ENCODE measurements at places on chromosomes 13 and 19. TPM values are rescaled to one million over a fixed set of nuclear protein-coding genes. Genes with fewer than 3 reads are reported as not detected.

DNA sequence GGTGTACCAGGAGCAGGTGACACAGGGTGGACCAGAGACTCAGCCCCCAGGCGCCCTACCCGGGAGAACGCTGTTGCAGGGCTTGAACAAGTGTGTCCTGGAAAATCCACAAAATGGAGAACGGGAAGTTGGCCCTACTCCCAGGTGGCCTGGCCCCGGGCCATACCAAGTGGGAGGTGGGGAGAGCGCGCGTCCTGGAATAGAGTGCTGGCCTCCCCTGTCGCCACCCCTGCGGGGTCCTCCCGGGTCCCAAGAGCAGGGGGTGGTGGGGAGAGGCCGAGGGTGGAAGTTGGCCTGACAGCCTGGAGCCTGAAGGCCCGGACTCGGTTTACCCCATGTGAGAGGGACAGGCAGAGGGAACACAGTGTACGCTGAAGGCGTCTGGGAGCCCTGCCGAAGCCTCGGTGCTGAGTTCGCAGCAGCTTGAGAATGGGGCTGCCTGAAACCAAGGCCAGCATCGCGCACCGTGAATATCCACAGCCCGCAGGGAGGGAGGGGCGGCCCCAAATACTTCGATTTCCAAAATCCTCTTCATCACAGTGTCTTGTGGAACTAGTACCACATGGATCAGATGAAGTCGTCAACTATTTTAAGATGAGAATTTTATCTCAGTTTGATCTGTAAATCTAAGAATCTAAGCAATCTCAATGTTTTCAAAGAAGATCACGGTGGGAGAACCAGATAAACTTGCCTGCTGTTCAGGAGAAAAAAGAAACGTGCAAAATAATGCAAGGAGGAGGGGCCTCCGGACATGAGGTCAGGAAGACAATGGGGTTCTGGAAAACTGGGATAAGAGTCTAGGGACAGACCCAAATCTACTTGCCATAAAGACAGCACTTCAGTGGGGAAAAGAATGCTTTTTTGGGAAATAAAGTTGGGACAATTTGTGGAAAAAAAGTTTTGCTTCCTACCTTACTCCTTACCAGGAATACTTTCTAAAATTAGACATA lies 10.4 kb upstream of the KLF16 start:
- DNase-seq, result no peak
- H3K4me1 ChIP-seq, result peaks cover 13% of the 10 kb centered on the region
- peaks cover 32% of the 10 kb centered on the region for H3K36me3 ChIP-seq
- peak overlapping the region; percentile 99 for H3K4me3 ChIP-seq

DNA sequence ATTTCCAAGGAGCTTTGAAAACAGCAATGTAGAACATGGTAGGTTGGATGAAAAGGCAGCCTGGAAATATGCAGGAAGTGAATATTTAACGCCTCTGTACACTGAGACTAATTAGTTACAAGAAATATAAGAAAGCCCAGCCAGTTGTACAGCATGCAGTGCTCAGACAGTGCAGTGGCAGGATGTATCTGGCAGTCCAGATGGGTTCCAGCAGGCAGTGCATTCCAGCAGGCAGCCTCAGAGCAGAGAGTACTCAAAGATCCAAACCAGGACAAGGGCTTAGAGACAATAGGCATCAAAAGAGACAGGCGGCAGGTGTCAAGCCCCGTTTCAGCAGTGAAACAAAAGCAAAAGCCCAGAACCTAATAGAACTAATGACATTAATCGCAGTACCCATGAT lies 2776.3 kb downstream of the PCDH9 start:
- no peaks in the 10 kb centered on the region for H3K36me3 ChIP-seq
- H3K27me3 ChIP-seq, result no peaks in the 10 kb centered on the region
- no peak overlapping the region for H3K27ac ChIP-seq
- no peak for DNase-seq
- no peak overlapping the region for H3K4me3 ChIP-seq

- no peaks in the 10 kb centered on the region for H3K36me3 ChIP-seq
- peaks cover 4% of the 10 kb centered on the region for H3K4me1 ChIP-seq
- H3K27me3 ChIP-seq, result peaks cover 2% of the 10 kb centered on the region
Observed at GRCh38 chr19:18967358-18968146, 26.5 kb upstream of the HOMER3 start.

GRCh38 chr13:111561091-111561781 lies 240.8 kb downstream of the TEX29 start:
- H3K4me1 ChIP-seq, result no peaks in the 10 kb centered on the region
- DNase-seq, result no peak
- no peaks in the 10 kb centered on the region for H3K36me3 ChIP-seq
- H3K27me3 ChIP-seq, result peaks cover 2% of the 10 kb centered on the region
- H3K4me3 ChIP-seq, result no peak overlapping the region
- H3K27ac ChIP-seq, result no peak overlapping the region

DNA sequence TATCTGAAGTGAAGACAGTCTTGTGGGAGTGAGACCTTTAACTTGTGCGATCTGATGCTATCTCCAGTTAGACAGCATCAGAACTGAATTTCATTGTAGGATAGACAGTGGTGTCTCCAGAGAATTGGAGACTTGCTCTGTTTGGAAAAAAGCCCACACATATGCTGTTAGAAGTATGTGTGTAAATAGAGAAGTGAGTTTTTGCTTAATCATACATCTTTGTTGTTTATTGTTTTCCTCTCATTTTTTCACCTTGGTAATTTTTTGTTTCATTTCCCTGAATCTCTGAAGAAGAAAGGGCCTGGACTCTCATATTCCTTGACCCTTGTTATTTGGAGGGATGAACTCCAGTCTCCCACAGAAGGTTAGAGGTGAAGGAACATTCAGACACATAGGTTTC lies 21.8 kb downstream of the FPR3 start:
- no peak for DNase-seq
- H3K36me3 ChIP-seq, result no peaks in the 10 kb centered on the region
- no peak overlapping the region for H3K4me3 ChIP-seq
- no peaks in the 10 kb centered on the region for H3K27me3 ChIP-seq

GRCh38 chr19:57587529-57587928 lies 3.6 kb downstream of the ZIK1 start:
- no peak overlapping the region for H3K27ac ChIP-seq
- H3K36me3 ChIP-seq, result peaks cover 80% of the 10 kb centered on the region
- H3K27me3 ChIP-seq, result no peaks in the 10 kb centered on the region

DNA sequence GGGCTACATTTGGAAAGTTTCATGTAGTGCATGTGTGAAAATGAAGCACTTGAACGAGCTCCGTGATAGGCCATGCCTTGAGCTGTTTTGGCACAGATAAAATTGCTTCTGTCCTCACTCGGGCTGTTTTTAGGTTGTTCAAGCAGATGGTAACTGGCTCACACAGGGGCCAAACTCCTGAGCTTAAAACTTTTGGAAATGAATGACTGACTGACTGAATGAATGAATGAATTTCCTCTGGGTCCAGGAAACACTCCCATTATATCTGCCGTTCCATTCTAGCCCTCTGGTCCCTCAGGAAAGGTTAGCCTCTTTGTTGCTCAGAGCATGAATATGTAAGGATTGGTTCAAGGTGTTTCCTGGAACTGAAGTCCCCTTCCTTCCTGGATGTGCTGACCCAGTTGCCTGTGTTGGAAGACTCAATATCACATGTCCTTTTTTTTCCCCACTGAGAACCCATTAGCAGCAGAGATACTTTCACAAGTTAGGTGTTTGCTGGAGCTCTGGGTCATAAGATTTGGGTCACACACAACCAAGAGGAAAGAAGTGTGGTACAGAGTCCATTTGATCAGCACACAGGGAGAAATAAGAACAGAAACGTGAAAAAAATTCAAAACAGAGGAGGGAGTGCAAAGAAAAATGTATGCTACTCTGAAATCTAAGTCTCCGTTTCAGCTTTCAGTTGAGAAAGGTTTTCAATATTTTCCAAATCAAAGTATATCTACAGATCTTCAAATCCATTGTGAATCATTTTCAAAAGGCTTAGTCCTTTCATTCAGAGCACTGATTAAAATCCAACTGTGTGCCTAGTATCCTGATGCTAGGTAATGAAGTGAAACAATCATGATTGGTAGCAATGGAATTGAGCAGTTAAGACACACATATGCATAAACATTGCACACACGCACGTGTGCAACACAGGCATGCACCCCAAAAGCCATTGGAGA lies 18.9 kb downstream of the MBNL2 start:
- peaks cover 37% of the 10 kb centered on the region for H3K4me1 ChIP-seq
- H3K27ac ChIP-seq, result no peak overlapping the region
- no peaks in the 10 kb centered on the region for H3K27me3 ChIP-seq
- H3K36me3 ChIP-seq, result peaks cover 33% of the 10 kb centered on the region

GRCh38 chr13:100179276-100179675 lies 90.4 kb downstream of the PCCA start:
- peaks cover 17% of the 10 kb centered on the region for H3K4me1 ChIP-seq
- H3K36me3 ChIP-seq, result no peaks in the 10 kb centered on the region

- no peaks in the 10 kb centered on the region for H3K4me1 ChIP-seq
- no peak overlapping the region for H3K27ac ChIP-seq
- DNase-seq, result no peak
- no peak overlapping the region for H3K4me3 ChIP-seq
- peaks cover 24% of the 10 kb centered on the region for H3K27me3 ChIP-seq
Observed at GRCh38 chr19:35488677-35489076, 1.6 kb downstream of the KRTDAP start.

DNA sequence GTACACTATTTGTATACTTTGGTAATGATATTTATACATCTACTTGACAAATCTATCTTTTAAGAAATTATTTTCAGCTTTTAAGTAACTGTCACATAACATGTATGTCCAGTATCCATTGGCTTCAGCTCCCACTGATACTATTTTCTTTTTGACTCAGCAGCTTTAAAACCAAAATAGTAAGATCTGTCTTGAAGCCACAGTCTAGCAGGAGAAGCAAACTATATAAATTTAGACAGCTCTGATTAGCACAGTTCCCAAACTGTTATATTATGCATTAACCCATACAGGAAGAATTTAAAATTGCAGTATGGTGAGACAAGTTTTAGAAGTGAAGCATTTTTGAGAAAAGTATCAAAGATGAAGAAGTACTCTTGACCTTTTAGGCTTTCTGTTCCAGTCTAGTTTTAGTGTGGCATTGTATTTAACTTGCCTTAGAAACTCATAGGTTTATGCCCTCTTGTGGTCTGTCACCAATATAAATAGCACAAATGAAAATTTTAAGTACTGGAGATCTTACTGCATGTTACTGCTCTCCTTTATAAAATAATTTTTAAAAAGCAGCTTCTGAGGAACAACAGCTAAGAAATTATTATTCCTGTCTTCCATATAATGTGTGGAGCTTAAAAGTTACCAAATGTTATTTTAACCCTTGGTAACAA lies 24.7 kb downstream of the URI1 start:
- H3K4me1 ChIP-seq, result peaks cover 48% of the 10 kb centered on the region
- H3K27ac ChIP-seq, result no peak overlapping the region
- no peaks in the 10 kb centered on the region for H3K36me3 ChIP-seq
- no peak overlapping the region for H3K4me3 ChIP-seq
- DNase-seq, result no peak

DNA sequence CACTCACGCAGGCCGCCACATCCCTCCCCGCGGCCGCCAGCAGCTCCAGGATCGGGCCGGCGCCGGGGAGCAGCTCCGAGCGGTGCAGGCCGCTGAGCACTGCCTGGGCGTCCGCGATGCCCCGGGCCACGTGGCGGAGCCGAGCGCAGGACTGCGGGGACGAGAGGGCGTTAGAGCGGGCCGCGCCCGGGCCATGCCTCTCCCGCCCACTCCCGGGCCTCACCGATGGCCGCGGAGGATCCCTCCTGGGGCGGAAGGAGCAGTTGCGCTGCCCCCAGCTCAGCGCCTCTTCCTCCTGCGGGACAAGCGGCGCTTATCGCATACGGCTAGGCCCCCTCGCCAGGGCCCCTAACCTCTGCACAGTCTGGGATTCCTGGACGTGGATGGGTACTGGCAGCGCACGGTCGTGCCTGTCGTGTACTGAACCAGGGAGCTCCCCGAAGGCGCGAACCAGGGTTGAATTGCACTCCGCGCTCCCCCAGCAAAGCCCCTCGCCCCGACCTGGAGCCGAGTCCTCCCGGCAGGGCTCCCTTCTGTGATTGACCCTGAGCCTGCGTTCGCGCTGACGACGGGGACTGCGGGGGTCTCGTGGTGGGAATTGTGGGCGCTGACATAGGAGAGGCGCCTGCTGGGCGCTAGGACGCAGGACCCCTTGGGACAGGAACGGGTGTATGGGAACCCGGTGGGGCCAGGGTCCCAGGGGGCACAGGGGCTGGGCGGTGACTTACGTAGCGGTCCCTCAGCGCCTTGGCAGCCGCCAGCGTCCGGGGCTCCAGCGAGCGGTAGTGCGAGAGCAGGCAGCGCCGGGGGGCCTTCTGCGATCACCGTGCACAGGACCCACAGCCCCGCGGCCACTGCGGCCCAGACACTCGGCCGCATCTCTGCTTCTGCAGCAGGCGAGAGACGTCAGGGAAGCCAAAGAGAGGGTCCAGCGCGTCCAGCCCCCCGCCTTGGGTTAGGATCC lies 673 bp downstream of the IFNL4 start:
- peaks cover 19% of the 10 kb centered on the region for H3K27me3 ChIP-seq
- H3K4me3 ChIP-seq, result no peak overlapping the region
- DNase-seq, result no peak

DNA sequence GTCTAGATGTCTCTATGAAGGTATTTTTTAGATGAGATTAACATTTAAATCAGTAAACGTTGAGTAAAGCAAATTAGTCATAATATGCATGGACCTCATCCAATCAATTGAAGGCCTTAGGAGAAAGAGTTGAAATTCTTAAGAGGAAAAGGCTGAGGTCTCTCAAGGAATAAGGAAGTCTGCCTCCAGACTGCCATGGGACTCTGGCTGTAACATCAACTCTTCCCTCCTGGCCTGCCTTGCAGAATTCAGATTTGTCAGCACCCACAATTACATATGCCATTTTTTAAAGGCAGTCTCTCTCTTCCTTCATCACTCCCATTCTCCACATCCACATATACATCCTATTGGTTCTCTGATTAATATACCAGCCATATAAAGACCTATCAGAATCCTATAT lies 28.8 kb upstream of the INTS6 start:
- no peak for DNase-seq
- H3K27ac ChIP-seq, result no peak overlapping the region
- H3K36me3 ChIP-seq, result no peaks in the 10 kb centered on the region
- no peaks in the 10 kb centered on the region for H3K27me3 ChIP-seq
- no peak overlapping the region for H3K4me3 ChIP-seq

DNA sequence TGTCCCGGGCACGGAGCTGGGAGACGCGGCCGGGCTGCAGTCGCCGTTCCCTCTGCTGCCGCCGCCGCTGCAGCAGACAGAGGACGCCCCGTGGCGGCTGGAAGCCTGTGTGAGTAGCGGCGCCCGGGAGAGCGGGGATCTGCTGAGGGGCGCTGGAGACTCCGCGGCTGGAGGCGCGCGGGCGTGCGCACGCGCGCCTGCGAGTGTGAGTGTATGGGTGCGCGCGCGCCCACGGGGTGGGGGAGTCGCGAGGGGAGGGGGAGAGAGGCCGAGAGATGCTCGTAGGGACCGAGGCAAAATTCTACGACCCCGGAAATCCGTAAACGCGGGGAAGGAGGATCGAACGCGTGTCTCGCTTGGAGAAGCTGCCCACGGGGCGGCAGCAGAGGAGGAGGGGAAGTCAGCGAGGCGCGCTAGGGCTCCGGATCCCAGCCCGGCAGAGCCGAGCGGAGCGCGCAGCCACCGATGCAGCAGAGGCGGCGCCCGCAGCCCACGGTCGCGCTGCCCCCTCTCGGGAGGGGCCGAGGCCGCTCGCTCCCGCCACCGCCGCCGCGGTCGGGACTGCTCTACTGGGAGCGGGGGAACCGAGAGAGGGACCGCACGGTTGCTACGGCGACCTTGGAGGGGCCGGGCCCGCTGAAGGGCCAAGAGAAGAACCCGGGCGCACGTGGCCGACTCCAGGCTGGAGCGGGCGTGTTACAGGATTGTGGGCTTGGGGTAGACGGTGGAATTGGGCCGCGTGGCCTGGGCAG lies at the start of gene ENOX1:
ENOX1 (minus strand) TSS at position 207 of the 752 bp plus-strand sequence.
- H3K27me3 ChIP-seq, result peaks cover 51% of the 10 kb centered on the region
- no peak within 1 kb of the TSS for H3K27ac ChIP-seq
- H3K36me3 ChIP-seq, result no peaks in the 10 kb centered on the region
- H3K4me3 ChIP-seq, result peak within 1 kb of the TSS; percentile 73
- peaks cover 2% of the 10 kb centered on the region for H3K4me1 ChIP-seq

Gene WTIP
- total RNA-seq, result 1.0 TPM

Gene CLDND2
- total RNA-seq, result 13.8 TPM

Gene EIF3K
- total RNA-seq, result 287 TPM
